ENCODE measurements at places on chromosomes 1 and 21.

- no peak for DNase-seq
These were observed 155.5 kb downstream of the C1orf21 start for GRCh38 chr1:184542291-184542690.

- DNase-seq: no peak
These were observed 41.9 kb downstream of the LUZP1 start for GRCh38 chr1:23126801-23127200.

DNA sequence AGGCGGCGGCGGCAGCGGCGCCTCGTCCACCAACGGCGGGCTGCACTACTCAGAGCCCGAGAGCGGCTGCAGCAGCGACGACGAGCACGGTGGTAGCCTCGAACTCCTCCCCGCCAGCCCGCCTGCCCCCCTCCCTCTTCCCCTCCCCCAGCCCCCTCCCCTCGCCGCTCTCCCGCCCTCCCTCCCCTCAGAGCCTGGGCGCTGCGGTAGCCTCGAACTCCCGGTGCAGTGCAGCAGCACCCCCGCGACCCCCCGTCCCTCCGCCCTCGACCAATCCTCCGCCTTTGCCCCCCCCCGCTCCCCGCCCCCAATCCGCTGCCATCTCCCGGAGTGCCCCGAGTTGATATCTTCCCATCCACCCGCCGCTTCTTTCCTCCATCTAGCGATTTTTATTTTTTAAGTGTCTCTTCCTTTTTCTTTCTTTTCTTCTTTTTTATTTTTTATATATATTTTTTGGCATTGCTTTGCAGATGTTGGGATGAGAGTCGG is 516 bp downstream of the RCOR3 start:
- DNase-seq: no peak

DNA sequence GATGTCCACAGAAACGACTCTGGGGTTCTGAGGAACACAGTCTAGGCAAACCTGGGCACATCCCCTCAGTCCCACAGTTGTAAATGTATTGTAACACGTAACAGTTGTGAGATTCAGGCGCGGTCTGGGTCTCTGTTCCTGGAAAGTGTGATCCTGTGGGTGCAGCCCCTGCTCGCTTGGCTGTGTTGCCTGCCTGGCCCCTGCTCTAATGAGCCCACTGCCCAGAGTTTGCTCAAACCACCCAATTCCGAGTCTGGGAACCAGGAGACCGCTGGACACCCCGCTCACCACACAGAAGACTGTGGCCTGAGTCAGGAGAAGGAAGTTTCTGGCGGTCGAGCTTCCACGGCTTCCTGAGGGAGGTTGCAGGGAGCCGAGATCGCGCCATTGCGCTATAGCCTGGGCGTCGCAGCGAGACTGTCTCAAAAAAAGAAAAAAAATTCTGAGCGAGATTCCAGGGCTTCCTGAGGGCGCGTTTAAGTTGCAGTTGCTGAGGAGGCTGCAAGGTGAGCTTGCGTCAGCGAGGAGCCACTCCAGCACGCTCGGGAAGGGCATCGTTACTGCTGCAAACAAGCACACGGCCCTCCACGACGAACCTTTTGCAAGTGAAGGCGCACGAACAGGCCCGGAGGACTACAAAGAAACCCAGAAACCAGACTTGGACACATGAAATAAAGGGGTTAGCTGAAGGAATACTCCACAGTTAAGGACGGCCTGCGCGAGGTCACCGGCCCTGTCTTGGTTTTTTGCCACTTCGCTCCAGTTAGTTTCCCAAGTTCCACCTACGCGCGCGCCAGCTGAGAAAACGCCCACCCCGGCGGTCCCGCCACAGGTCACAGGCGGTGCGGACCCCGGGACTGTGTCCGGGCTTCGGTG is 1.1 kb downstream of the C21orf58 start:
- DNase-seq: no peak

- DNase-seq: no peak
These were observed 524.8 kb downstream of the PTPRC start for GRCh38 chr1:199163670-199164069.
